RPMI7951 (cell line): ENCODE measurements at places on chromosomes 1 and 21.

DNA sequence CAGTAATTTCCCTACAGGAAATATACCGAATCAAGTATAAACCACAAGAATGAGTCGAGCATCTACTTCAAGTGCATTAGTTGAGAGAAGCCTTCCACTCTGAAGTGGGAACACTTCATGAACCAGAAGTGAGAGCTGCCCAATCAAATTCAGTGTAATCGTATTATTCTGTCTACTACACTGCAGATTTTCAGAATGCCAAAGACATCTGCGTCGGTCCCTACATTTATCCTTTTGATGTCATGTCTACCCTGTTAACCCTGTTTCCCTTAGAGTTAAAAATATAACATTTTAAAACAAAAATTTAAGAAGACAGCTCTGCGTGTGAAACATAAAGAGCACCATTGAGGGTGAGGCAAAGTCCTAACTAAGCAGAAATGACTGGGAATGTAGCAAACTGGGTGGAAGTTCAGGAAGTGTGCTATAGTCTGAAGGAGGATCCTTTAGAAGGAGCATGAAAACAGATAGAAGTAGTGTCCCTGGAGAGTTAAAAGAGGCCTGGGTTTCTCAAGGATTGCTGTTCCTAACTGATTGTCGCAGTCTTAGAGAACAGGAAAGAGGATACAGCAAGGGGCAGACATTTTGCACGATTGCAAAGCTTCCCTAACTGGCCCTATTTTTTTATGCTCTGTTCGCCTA lies 291.2 kb downstream of the PTPRC start:
- DNase-seq: peak; percentile 63

GRCh38 chr21:44792702-44793591 lies 8.7 kb downstream of the UBE2G2 start:
- peak; percentile 47 for DNase-seq

DNA sequence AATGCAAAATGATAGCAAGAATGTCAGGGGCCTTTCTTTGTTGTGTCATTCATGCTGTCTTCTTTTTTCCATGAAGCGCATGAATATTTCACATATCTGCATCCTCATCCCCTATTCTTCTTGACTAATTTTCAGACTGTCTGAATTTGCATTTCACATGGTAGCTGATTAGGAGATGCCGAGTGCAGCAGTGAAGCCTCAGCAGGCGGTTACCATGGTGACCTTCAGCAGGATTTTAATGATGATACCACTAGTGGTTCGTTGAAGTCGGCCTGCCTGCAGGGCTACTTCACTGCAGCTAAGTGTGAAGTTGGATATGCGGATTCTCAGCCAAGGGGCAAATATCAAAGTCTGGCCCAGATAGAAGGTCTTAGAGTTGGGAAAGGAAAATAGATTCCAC lies 141.8 kb downstream of the NEK7 start:
- no peak for DNase-seq

- DNase-seq: no peak
These were observed 136.4 kb upstream of the COL6A1 start for GRCh38 chr21:45845063-45845769.

DNA sequence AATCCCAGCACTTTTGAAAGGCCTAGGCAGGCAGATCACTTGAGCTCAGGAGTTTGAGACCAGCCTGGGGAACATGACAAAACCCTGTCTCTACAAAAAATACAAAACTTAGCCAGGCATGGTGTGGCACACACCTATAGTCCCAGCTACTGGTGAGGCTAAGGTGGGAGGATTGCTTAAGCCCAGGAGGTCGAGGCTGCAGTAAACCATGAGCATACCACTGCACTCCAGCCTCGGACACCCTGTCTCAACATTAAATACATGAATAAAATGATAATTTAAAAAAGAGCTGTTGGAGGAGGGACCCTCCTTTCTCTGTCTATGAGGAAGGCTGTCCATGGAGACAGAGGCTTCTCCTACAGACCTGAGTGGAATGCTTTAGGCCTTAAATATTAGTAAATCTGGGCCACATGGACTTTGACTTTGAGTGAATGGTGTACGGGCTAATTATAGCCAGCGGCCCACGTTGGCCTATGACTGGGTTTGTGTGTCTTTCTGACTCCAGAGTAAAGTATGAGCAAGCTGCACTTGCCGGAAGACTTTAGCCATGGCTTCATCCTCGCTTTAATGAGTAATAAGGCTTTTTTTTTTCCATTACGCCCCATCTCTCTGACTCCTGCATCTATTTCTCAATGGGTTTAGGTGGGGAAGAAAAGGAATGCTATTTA lies 21.3 kb downstream of the RAB3B start:
- peak; percentile 73 for DNase-seq

DNA sequence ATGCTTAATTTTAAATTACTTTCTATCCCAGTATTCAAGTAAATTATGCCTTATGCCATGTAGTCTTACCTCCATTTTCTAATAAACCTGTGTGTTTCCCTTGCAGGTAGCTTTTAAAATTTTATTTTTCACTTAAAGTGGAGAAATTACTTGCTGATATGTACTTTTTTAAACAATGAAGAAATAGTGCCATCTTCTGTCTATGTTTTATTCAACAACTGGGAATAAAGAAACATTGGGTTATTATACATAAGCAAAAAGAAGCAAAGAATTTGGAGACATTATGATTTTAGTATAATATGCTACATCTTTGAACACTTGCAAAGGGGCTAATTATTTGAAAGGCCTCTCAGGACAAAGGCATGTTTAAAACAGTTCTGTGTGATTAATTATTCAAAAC lies 1912.9 kb downstream of the MRPL39 start:
- no peak for DNase-seq
